Suppressor macrophage treated with lipopolysaccharide for 1 hour (primary cell): ENCODE measurements at places on chromosomes 7 and 10.

- DNase-seq = no peak
Measured at GRCh38 chr10:131777162-131777561, 123.6 kb upstream of the PPP2R2D start.

DNA sequence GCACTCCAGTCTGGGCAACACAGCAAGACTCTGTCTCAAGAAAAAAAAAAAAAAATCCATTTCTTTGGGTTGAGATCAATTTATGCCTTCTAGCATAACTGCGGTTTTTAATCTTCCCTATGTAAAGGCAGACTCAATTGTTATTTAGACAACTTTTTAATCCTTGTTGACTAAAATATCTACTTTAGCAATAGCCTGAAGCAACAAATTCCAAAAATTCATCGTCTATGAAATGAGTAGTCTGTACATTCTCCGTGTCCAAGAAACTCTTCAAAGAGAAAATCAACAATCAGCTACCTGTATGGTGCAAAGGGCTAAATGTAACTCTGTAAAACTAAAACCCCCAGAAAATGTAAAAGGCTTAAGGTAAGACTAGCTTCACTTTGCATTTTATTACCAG, 22.8 kb downstream of the LAMB1 start:
- DNase-seq = no peak

- no peak for DNase-seq
Measured at GRCh38 chr10:30742471-30742870, 112.9 kb upstream of the LYZL2 start.

DNA sequence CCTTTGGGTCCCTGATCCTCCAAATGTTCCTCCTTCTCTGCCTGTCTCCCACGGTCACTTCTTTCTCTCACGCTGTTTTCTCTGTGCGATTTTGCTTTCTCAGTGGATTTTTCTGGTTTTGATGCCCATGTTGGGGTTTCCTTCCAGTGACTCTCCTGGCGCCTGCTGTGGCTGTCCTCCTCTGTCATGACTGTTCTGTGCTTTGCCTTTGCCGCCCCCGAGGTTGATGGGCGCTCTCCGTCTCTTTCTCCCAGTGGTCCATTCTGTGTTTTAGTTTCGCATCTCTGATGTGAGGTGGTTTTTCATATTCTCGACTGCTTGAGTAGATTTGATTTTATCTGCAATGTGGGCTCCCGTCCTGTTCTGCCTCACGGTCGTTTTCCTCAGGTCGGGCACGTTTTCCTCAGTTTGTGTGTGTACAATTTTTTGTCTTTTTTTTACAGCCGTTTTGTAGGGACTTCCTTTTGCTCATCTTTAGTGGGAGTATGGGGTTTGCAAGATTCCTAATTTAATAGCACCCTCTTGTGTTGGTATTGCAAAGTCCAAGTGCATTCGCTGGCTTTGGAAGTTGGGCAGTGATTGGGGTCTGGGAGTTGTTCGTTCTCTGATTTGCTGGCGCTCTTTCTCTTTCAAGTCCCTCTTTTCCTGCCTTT, 100.0 kb downstream of the INPP5A start:
- DNase-seq = peak; percentile 73

DNA sequence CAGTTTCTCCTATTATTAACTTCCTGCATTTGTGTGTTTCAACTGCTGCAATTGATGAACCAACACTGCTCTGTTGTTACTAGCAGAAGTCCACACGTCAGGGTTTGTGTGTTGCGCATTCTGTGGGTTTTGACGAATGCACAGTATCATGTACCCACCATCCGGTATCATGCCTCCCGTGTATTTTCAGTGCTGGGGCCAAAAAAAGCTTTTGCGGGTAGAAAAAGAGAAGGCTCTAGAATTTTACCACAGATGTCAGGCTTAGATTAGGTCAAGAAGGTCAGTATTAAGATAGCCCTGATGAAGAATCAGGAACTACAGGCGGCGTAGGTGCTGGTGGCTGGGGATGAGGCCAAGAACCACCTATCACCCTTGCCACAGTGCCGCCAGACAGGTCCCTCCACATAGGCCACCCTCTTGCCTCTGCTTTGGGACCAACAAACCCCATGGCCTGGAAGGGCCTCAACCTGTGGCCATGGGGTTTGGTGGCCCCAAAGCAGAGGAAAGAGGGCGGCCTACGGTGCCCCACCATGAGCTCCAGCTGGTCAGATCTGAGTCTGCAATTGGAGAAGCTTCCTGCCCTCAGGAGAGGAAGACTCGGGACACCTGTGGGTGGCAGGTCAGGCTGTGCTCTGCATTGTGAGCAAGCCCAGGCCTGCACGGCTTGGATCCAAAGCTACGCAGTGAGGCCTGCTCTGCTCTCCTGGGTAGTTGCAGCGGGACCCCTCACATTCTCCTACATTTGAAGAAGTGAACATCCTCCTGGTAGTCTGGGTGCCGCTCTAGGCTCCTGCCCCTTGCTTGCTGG, 71.9 kb downstream of the MKI67 start:
- peak; percentile 69 for DNase-seq

DNA sequence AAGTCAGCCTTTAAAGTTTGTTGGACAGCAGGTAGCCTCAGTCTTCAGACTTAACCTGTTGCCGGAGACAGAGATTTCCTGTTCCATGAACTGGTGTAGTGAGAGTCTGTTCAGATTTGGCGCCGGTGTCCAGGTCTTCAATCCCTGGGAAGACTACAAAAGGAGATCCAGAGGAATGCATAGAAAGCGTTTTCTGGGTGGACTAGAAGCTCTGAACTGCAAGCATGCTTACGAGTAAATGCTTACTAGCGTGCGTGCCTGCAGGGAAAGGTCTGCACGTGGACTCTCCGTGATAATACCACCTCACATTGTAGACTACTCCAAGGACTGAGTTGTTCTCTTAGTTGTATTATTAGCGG, 878 bp downstream of the GLRX3 start:
- DNase-seq = no peak

DNA sequence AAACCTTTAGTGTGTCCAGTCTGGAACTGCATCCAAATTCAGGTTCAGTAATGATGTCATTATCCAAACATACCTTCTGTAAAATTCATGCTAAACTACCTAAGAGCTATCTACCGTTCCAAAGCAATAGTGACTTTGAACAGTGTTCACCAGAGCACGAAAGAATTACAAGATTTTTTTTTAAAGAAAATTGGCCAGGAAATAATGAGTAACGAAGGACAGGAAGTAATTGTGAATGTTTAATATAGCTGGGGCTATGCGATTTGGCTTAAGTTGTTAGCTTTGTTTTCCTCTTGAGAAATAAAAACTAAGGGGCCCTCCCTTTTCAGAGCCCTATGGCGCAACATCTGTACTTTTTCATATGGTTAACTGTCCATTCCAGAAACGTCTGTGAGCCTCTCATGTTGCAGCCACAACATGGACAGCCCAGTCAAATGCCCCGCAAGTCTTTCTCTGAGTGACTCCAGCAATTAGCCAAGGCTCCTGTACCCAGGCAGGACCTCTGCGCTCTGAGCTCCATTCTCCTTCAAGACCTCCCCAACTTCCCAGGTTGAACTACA, 694 bp upstream of the FAS start:
- DNase-seq = peak; percentile 81

GRCh38 chr10:113069595-113069994, 119.5 kb downstream of the TCF7L2 start:
- no peak for DNase-seq

- no peak for DNase-seq
Measured at GRCh38 chr7:124261710-124262109, 228.8 kb upstream of the TMEM229A start.

- no peak for DNase-seq
Measured at GRCh38 chr10:66746246-66746645, 179.6 kb upstream of the LRRTM3 start.

- DNase-seq = no peak
Measured at GRCh38 chr10:77710081-77710551, 72.5 kb upstream of the KCNMA1 start.

- no peak for DNase-seq
Measured at GRCh38 chr7:24946467-24946866, 33.5 kb downstream of the OSBPL3 start.

- no peak for DNase-seq
Measured at GRCh38 chr10:47046321-47047126, 135.3 kb downstream of the PTPN20 start.

DNA sequence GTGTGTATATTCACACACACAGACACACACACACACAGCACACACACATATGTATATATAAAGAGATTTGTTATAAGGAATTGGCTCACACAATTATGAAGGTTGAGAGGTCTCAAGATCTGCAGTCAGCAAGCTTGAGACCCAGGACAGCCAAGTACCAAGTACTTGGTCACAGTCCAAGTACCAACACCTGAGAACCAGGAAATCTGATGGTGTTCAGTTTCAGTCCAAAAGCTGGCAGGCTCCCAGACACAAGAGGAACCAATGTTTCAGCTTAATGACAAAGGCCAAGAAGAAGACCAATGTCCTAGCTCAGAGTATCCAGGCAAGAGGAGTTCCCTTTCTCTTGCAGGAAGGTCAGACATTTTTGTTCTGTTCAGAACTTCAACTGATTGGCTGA, 780.2 kb downstream of the MAGI2 start:
- DNase-seq = no peak

DNA sequence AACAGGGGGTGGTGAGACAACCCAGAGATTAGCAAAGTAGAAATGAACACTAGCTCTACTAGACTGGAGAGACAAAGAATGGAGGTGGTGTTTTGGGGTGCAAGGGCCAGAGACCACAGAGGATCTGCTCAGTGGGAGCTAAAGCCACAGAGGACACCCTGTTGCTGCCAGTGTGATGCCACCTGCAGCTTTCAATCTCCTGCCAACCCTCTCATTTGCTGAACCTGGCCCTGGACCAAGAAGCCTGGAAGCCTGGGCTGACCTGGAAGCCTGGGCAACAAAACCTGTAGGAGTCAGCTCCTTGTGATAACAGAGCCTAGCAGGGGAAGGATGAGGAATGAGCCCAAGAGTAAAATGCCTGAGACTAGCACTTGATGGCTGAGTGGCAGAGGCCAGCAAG, 81.1 kb upstream of the ADO start:
- DNase-seq = no peak

DNA sequence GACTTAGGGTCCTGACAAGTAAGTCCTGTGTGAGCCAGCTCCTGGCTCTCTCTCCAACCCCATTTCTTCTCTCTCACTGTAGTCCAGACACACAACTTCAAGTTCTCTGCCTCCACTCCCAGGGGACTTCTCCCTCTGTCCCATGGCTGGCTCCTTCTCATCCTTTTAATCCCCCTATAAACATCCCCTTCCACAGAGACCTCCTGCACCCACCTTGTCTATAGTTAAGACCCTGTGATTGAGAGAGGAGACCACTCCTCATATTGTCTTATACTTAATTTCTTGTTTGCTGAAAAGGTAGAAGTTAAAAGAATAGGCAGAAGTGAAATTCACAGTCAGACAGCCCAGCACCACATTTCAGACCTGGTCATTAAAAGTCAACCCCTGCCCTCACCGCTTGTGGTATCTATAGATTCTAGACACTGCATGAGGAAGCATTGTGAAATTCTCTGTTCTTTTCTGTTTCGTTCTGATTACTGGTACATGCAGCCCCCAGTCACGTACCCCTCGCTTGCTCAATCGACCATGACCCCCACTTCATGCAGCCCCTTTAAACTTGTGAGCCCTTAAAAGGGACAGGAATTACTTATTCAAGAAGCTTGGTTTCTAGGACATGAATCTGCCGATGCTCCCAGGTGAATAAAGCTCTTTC, 125.6 kb upstream of the FRMD4A start:
- no peak for DNase-seq

GRCh38 chr10:122078326-122078725, 89.4 kb downstream of the TACC2 start:
- no peak for DNase-seq

DNA sequence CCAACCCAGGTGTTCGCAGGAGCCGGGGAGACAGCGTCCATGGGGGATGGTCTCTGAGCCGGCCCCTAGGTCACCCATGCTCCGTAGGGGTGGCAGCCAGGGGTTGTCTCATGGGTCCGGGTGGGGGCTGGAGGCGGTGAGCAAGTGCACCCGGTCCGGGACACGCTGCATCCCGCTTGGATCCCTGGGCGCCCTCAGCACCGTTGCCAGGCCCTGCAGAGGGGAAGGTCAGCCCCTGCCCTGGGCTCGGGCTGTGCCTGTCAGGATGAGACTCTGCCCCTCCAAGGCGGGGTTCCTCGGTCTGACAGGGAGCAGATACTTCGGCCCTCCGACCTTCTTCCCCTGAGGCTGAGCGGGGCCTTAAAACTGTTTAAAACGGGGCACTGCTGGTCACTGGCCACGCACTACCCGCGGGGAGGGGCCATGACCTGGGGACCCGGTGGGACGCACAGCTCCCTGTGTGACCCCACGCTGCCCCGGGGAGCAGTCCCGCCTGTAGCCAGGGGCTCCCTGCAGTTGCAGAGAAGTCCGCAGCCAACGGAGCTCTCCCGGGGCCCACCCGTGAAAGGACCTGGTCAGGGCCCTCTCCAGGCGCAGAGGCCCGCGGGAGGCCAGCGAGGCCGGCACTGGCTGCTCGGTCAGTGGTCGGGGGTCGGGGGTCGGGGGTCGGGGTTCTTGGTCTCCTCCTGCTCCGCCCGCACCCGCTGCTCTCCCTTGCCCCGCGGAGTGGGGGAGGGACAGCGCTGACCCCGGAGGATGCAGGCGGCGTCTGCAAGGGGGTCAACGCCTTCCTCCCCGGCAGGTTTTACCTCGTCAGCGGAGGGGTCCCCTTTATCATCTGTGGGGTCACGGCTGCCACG, 33.4 kb upstream of the KNDC1 start:
- no peak for DNase-seq

DNA sequence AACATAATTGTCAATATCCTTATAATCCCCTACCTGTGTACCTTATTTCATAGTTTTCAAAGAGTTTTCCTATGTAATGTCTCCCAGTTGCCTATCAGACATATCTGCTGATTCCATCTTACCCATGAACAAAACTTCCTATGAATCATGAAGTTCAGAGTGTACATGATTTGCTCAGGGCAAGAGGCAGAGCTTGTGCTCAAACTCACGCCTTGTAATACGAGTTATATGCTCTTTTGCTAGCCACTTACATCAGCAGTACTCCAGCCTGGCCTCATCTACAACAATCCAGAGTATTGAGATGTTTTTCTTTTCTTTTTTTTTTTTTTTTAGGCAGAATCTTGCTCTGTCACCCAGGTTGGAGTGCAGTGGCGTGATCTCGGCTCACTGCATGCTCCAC, 11.8 kb downstream of the PKD2L1 start:
- DNase-seq = no peak

- no peak for DNase-seq
Measured at GRCh38 chr7:80142853-80143580, 8.4 kb downstream of the GNAI1 start.

- no peak for DNase-seq
Measured at GRCh38 chr10:42952931-42953683, 123.8 kb upstream of the RET start.

- no peak for DNase-seq
Measured at GRCh38 chr10:61842755-61843497, 58.6 kb upstream of the ARID5B start.

GRCh38 chr10:87864496-87865059, 1.2 kb downstream of the PTEN start:
- DNase-seq = peak; percentile 24
